Panc1 (cell line): ENCODE measurements at places on chromosomes 16 and 17. TPM values are rescaled to one million over a fixed set of nuclear protein-coding genes. Genes with fewer than 3 reads are reported as not detected.

DNA sequence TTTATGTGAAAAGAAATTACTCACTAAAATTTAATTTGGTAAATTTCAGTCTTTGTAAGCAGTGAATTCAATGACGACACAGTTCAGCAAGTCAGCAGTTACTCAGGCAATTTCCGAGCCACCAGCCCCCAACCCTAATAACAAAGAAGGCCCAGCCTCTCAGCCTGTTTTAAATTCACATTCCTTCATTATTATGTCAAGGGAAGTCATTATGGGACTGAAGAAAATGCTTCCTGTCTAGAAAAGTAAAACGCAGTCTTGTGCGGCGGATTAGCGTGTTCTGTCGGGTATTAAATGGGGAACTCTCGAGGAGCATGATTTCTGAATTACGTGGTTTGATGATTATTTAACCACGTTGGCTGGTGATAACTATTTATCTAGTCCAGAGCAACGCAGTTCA is 177.6 kb downstream of the AIPL1 start:
- DNase-seq = no peak

DNA sequence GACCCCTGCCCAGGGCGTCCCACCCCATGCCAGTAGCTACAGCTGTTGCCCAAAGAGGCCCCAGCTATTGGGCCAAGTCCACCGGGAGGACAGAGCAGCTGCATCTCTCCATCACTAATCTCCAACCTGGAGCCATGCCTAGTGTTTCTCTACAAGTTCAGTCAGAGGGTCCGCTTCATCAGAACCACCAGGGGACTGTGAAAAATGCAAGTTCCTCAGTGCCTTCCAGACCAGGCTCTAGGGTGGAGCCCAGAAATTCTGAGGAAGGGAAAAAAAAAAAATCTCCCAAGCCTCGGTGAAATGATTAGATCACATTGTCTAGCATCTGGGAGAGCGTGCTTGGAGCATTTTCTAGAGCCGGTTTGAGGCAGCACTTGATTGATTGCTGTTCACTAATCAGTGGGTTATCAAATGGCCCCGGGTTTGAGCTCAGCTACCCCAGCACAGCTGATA is 22.4 kb upstream of the HERPUD1 start:
- DNase-seq = no peak

- DNase-seq = no peak
These were observed 569 bp downstream of the FLII start for GRCh38 chr17:18257982-18258355.

DNA sequence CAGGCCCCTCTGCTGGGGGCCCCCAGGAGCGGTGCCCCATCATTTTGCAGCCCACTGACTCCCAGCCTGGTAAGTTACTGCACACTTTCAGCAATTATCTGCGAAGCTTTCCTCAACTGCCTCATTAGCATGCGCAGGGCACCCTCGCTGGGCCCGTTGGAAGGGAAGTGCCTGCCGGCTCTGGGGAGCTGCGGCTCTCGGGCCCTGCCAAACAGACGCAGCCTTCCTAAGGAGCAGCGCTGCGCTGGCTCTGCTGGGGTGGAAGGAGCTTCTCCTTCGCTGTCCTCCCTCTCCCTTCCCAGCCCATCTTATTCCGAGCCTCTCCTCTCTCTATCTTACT is 71.0 kb downstream of the RBBP6 start:
- DNase-seq = no peak

DNA sequence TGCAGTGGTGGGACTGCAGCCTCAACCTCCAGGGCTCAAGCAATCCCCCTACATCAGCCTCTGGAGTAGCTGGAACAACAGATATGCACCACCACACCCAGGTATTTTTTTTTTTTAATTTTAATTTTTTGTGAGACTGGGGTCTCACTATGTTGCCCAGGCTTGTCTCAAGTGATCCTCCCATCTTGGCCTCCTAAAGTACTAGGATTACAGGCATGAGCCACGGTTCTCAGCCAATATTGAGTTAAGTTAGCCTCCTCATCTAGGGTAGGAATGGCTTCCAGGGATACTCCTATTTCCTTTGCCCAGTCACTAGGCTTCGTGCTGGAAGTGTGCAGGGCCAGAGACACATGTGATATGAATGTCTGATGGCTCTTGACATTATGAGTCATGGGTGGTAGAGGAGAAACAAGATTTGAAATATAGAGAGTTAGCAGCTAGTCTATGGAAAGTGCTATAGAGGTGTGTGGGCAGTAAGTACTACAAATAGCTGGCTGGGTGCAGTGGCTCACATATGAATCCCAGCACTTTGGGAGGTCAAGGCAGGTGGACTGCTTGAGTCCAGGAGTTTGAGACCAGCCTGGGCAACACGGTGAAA is 8.0 kb upstream of the HES7 start:
- no peak for DNase-seq

The CHST6 gene
- total RNA-seq = 0.05 TPM

DNA sequence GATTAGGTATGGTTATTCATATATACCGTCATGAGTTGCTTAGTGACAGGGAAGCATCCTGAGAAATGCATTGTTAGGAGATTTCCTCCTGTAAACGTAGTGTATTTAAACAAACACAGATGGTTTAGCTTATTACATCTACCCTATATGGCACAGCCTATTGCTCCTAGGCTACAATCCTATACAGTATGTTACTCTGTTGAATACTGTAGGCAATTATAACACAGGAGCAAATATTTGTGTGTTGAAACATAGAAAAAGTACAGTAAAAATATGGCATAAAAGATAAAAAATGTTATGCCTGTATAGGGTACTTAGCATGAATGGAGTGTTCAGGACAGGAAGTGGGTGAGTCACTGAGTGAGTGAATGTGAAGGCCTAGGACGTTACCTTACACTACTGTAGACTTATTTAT is 157.7 kb downstream of the CDH11 start:
- DNase-seq = no peak

The TSNAXIP1 gene
- 1.6 TPM for total RNA-seq

GRCh38 chr16:8505327-8505991 is 84.9 kb downstream of the TMEM114 start:
- no peak for DNase-seq

DNA sequence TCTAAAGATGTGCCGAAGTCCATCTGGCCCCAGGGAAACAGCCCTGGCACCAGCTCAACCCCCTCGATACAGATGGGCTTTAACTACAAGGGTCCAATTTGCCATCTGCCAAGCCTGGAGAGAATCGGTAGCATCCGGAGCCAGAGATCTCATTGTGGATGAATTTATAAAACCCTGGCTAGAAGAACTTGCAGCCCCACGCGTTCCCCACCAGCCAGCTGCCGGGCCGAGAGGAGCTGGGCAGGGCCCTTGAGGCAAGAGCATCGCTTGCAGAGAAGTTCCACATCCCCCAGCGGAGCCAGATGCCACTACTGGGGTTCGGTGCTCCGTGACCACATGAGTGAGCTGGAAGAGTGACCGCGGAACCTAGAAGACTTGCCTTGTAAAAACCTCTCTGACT is 65.3 kb upstream of the NOL11 start:
- no peak for DNase-seq

- DNase-seq = no peak
These were observed 238.8 kb upstream of the CDH5 start for GRCh38 chr16:66127459-66128370.

- no peak for DNase-seq
These were observed 1.3 kb upstream of the KCTD13 start for GRCh38 chr16:29927070-29927905.

DNA sequence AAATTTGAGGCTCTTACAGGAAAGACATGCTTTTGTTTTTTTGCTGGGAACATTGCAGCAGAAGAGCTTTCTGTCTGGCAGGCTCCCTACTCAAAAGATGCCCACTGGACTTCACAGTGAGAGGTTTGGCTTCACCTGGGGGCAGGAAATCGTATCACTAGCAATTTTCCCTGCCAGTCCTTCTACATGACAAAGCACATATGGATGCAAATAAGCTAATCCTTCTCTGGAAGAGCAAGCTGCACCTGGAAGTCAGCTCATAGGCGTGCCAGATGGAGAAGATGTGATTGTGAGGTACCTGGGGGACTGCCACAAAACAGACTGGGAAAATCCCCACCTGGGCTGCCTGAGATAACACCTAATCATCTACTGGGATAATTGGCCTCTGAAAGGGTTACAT is 195.0 kb upstream of the CPHXL start:
- no peak for DNase-seq

GRCh38 chr17:15514469-15514868 is 47.0 kb upstream of the CDRT4 start:
- no peak for DNase-seq

DNA sequence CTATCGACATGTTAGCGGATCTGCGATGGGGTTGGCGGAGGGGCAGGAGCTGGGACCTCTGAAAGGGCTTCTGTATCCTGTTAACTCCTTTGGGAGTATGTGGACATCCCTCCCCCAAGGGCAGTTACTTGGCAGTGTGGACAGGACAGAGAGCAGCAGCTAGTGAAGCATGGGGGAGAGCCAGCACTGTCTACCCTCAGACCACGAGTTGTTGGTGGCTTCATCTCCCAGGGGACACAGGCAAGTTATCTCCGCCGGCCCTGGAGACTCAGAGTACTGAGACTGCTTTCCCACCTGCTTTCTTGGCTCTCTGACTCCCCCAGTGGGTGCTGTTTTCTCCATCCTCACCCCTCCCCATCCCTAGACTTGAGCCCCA is 5.3 kb upstream of the GFAP start:
- DNase-seq = no peak

DNA sequence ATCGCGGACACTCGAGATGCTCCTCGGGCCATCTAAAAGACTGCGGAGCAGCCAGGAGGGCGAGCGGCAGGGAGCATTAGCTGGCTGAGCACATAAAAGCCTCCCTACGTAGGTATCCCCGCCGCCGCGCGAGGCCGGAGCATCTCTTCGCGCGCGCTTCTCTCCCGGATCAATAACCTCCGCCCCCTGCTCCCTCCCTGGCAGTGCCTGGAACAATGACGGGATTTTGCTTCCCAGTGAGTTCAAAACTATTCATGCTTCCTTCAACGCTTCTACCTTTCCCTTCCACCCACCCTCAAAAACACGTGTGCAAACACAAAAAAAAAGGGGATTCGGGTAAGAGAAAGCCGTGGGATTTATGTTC is 984 bp downstream of the CENPV start:
- no peak for DNase-seq

DNA sequence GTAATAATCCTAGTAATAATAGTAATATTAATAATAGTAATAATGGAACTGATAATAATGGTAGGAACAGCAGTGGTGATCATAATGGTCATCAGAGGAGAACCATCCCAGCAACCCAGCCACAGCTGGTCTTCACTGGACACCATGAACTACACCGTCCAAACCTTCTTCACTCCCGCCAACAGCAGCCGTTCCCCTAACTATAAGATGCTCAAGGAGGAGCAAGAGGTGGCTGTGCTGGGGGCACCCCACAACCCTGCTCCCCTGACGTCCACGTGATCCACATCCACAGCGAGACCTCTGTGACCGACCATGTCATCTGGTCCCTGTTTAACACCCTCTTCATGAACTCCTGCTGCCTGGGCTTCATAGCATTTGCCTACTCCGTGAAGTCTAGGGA is 91.0 kb downstream of the ZDHHC7 start:
- DNase-seq = no peak

DNA sequence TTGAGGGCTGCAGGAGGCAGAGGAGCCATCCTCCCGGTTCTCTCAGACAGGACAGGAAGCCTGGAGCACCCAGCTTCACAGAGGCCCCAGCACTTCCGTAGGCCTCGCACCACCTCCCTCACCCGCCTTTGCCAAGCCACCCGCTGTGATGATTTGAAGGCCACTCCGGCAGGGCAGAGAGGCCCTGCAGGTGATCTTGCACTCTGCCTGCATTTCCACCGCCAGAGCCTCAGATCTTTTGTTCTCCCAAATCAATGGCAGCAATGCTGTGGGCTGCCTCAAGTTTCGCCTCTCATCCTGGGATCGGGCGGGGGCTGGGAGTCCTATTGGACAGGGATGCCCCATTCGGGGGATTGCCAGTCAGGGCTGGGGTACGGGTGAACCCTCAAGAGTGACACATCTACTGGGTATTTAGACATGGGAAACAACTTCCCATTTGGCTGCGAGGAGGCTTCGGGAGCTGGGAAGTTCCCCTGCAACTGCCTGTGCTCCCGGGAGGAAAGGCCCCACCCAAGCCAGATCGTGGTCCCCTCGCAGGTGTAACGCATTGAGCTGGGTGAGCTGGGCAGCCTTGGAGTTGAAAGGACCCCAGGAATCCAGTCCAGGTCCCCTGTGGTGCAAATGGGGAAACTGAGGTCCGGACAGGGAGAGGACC is 34.8 kb upstream of the PEMT start:
- DNase-seq = no peak

GRCh38 chr17:42027961-42028790 is 8.3 kb downstream of the NKIRAS2 start:
- no peak for DNase-seq
